GM12891 (cell line): ENCODE measurements at places on chromosomes 12 and 14.

DNA sequence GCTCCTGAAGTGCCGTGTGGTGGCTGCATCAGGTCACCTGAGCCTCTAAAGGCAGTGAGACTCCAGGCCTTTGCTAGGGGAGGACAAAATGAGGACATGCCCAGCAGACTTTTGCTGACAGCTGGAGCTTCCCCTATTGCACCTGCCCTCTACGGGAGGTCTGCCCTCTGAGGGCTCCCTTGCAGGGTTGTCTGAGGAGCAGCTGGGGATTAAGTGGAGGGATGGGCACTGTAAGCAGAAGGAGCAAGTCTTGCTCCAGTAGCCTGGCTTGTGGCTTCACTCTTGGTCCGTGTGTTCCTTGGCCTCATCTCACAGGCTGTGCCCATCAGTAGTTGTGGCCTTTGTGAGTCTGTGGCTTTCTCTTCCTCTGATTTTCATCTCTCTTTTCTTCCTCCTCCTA, 66.9 kb upstream of the NRXN3 start:
- no peak for DNase-seq

DNA sequence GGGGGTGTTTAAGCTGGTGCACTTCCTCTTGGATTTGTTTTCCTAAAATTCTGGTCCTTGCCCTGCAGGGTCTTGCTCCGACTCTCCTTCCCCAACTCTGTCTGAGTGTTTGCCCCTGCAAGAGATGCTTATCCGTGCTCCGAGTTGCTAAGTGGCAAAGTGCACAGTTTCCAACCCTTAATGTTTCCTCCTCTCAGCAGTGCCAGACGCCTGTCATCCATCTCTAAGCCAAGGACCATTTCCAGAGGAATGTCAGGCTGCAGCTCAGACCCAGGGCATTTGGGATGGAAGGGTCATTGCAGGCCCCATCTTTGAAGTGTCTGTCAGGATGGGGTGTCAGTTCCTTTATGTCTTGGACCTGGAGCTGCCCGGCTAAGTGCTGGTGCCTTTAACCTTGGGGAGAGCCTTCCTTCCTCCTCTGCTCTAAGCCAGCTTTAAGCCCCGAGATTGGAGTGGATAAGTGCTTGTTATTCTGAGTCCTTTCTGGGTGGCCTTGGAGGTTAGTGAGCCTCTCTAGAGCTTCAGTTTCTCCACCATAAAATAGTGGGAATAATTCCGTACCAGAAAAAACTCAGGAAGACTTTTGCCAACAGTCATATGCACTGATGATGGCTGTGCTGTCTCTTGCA, 15.0 kb downstream of the WNT5B start:
- no peak for DNase-seq

GRCh38 chr14:86050757-86051156, 520.8 kb downstream of the FLRT2 start:
- no peak for DNase-seq

- no peak for DNase-seq
These were observed 451.3 kb upstream of the USP15 start for GRCh38 chr12:61808856-61809255.

- no peak for DNase-seq
These were observed 44.4 kb downstream of the TBX5 start for GRCh38 chr12:114361545-114361944.

GRCh38 chr12:14664434-14665023, 31.9 kb downstream of the GUCY2C start:
- no peak for DNase-seq

DNA sequence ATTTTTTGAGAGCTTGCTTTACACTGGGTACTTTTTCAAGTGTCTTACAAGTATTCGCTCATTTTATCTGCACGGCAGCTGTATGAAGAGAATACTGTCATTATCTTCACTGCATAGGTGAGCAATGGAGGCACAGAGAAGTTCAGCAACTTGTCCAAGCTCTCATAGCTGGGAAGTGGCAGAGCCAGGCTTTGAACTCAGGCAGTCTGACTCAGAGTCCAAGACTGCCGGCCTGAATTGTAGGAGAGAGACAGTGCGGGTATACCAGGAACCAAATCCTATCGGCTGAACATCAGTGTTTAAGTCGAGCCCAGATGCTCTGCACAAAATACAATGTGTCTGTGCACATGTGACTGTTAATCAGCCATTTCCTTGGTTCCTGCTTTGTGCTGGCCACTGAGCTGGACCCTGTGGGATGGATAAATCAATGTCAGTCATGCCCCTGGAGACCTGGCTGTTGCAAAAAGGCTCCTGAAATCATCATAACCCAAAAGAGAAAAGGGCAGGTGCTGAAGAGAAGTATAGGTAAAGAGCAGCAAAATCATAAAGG, 474.6 kb downstream of the DPF3 start:
- DNase-seq = no peak

DNA sequence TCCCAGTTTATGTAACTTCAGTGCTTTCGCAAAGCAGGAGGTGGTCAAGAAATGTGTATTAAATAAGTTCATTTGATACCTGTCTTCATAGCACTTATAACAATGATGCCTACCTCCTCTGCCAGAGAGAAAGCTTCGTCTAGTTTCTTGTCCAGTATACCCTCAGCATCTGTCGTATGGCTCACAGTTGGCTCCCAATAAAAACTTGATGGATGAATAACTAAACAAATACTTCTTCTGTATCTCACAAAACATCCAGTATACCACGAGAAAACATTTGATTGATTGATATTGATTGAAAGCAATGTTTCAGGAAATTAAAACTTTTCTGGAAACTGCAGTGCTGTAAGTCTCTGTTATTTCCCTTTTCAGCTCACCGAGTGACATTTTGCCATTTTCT, 26.9 kb upstream of the PTGDR start:
- DNase-seq = no peak

GRCh38 chr14:49424436-49425331, 161.5 kb downstream of the RPS29 start:
- DNase-seq = no peak

GRCh38 chr14:59208224-59208814, 19.9 kb downstream of the DAAM1 start:
- DNase-seq = no peak

DNA sequence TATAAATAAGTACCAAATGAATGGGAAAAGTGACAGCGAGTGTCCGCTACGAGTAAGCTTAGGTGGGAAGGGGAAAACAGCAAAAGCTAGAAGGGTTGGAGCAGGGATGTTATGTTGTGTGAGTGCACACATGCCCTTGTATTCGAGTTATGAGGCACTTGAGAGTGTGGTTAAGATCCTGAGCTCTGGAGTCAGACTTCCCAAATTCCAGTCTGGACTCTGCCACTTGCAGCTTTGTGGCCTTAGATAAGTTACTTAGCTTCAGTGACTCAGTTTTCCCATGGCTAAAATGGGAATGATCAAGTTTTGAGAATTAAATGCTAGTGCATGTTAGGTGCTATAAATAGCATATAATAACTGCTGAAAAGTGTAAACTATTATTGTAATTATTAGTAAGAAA, 44.9 kb downstream of the KTN1 start:
- no peak for DNase-seq

DNA sequence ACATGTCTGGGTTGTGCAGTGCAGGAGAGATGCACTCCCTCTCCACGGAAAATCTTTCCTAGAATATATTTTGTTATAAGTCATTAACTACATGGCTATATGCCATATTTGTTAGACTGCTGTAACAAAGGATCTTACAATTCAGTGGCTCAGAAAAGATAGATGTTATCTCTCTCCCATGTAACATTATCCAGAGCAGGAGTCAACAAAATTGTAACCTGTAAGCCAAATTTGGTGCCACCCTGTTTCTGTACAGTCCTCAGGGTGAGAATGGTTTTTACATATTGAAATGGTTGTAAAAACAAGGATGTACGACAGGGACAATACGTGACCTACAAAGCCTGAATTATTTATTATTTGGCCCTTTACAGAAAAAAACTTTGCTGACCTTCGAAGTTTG, 155.5 kb downstream of the KIF21A start:
- no peak for DNase-seq

- DNase-seq = no peak
These were observed 1.5 kb downstream of the KNTC1 start for GRCh38 chr12:122528582-122528981.

DNA sequence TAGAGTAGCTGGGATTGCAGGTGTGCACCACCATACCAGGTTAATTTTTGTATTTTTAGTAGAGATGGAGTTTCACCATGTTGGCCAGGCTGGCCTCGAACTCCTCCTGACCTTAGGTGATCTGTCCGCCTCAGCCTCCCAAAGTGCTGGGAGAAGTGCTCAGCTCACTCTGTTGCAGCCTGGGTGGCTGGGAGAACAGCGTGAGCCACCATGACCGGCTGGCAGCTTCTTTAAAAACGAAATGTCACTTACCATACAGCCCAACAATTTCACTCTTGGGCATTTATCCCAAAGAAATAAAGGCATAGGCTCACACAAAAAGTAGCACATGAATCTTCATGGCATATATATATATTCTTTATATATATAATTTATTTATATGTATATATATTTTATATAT, 4.7 kb upstream of the CFAP73 start:
- DNase-seq = no peak

DNA sequence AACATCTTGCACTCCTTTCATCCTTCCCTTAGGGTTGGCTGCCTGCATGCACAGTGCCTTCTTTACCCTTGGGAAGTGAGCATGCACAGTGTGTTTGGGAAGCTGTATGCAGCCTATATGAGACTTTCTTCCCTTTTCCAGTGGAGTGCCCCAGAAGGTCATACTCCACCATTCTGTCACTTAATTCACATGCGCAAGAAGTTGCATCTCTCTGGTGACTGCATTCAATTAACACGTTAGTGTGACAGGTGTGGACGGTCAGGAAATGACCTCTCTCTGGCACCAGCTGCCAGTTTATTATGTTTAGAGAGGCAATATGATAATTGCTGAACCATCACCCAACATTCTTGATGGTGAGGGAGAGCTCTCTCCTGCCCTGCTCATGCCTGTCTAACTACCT, 770.0 kb downstream of the FLRT2 start:
- DNase-seq = no peak

- DNase-seq = no peak
These were observed 804.5 kb downstream of the NRXN3 start for GRCh38 chr14:78974691-78975090.

- no peak for DNase-seq
These were observed 374.6 kb downstream of the MDGA2 start for GRCh38 chr14:47300796-47301195.

GRCh38 chr12:54074308-54074707, 20.7 kb downstream of the HOXC4 start:
- no peak for DNase-seq

GRCh38 chr14:105173901-105174894, 5.6 kb upstream of the JAG2 start:
- peak; percentile 69 for DNase-seq
